ENCODE measurements at places on chromosomes 2 and 18.

- no peaks in the 10 kb centered on the region for H3K27me3 ChIP-seq
- H3K4me3 ChIP-seq: no peak overlapping the region
- DNase-seq: no peak
These were observed 21.5 kb upstream of the NABP1 start for GRCh38 chr2:191656391-191656790.

- H3K4me1 ChIP-seq: no peaks in the 10 kb centered on the region
- no peaks in the 10 kb centered on the region for H3K27me3 ChIP-seq
- no peak overlapping the region for H3K4me3 ChIP-seq
- DNase-seq: no peak
These were observed 548.6 kb downstream of the LRP1B start for GRCh38 chr2:141582213-141582612.

DNA sequence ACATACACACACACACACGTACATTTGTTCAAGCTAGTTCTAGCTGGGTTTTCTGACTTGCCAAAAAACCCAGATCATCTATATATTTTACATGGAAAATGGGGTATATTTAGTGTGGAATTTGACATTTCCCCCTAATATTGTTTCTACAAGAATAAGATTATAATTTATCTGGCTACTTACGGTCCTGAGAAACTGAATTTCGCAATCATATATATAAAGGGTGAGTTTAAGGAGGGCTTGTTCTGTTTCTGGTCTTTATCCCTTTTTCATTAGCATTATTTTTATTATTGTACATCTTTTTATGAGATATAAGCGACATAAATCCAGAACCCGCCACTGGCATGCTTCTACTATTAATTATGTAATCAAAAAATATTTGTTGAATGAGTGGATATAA is 528.9 kb downstream of the TMX3 start:
- H3K27ac ChIP-seq: no peak overlapping the region
- no peaks in the 10 kb centered on the region for H3K27me3 ChIP-seq
- H3K36me3 ChIP-seq: no peaks in the 10 kb centered on the region
- DNase-seq: no peak
- no peak overlapping the region for H3K4me3 ChIP-seq

DNA sequence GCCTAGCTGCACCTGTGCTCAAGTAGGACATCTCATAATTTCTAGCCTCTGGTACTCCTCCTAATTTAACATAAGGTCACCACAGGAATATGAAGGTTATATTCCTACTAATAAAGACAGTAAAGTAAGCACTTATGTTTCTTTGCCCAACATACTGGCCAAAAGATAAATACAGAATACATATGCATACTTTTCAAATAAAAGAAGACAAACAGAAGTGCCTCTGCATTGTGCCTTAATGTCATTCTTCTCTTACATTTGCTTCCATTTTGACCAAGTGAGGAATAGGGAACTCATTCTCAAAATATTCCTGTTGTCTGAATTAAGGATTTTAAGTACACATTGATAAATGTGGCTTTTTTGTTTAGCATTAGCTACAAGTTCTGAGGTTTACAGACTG is 5.6 kb downstream of the BCL11A start:
- H3K4me1 ChIP-seq: peaks cover 67% of the 10 kb centered on the region
- H3K36me3 ChIP-seq: no peaks in the 10 kb centered on the region
- no peak for DNase-seq

- H3K4me3 ChIP-seq: no peak overlapping the region
- DNase-seq: no peak
- H3K27me3 ChIP-seq: no peaks in the 10 kb centered on the region
- no peaks in the 10 kb centered on the region for H3K4me1 ChIP-seq
- H3K36me3 ChIP-seq: peaks cover 63% of the 10 kb centered on the region
These were observed 44.6 kb downstream of the TFCP2L1 start for GRCh38 chr2:121240436-121240835.

DNA sequence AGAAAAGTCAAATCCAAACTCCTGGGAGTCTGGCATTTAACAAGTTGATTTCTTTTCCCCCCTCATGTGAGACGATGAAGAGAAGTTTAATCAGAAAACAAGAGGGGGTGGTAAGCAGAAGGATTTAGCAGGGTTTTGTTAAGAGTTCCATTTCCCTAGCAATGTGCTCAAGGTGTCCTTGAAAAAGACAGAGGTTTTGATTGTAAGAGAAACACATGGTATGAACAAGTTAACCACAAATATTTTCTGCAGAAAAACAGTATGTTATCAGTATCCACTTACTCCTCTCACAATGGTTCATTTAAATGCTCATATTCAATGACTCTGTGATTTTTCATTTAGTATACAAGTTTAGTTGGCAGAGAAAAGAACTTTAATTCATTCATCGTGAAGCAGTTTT is 26.8 kb downstream of the LAMA1 start:
- DNase-seq: no peak
- no peaks in the 10 kb centered on the region for H3K36me3 ChIP-seq
- H3K4me3 ChIP-seq: no peak overlapping the region
- H3K27me3 ChIP-seq: peaks cover 4% of the 10 kb centered on the region
- H3K4me1 ChIP-seq: no peaks in the 10 kb centered on the region

GRCh38 chr18:34734056-34734455 is 24.0 kb downstream of the DTNA start:
- no peak for DNase-seq
- H3K27me3 ChIP-seq: no peaks in the 10 kb centered on the region
- no peak overlapping the region for H3K4me3 ChIP-seq
- H3K4me1 ChIP-seq: peaks cover 5% of the 10 kb centered on the region

GRCh38 chr2:177078855-177079254 is 133.7 kb upstream of the HNRNPA3 start:
- H3K27me3 ChIP-seq: no peaks in the 10 kb centered on the region
- no peaks in the 10 kb centered on the region for H3K4me1 ChIP-seq
- no peak overlapping the region for H3K4me3 ChIP-seq
- H3K27ac ChIP-seq: no peak overlapping the region

DNA sequence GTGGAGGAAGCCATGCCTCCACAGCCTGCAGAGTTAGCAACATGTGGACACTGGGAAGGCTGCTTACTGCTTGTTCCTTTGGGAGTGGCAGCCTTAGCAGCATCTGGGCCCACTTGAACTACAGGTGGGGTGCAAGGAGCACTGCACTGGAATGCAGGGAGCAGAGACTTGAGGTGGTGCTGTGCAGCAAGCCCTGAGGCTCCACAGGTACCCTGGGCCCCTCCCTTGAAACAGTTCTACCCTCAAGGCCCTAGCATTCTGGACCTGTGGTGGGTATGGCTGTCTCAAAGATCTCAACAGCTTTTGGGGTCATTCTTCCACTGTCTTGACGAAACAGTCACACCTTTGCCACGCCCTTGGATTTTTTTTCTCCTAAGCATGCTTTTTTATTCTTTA is 13.5 kb downstream of the UBR3 start:
- peaks cover 6% of the 10 kb centered on the region for H3K4me1 ChIP-seq
- H3K36me3 ChIP-seq: no peaks in the 10 kb centered on the region
- H3K27me3 ChIP-seq: no peaks in the 10 kb centered on the region
- no peak for DNase-seq

DNA sequence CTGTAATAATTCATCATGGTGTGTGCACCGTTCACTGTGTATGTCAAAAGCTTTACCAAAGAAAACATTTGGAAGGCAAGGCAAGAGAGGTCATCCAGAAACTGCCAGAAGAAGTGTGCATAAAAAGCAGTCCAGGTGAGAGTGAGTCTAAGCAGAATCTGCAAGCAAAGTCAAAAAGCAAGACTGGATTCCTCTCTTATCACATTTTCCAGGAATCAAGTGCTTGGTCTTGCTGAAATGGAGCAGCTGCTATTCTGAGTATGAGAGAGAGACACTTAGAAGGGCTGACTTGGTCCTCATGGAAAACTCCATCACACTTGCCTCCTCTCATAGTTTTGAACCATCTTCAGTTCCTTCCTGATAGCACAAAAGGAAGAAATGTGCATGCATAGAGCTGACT is 231.3 kb downstream of the ANAPC1 start:
- no peak for DNase-seq
- no peaks in the 10 kb centered on the region for H3K27me3 ChIP-seq
- no peak overlapping the region for H3K4me3 ChIP-seq
- no peak overlapping the region for H3K27ac ChIP-seq

GRCh38 chr18:37065254-37065653 is 236.3 kb downstream of the KIAA1328 start:
- H3K27ac ChIP-seq: no peak overlapping the region
- H3K4me3 ChIP-seq: no peak overlapping the region
- no peaks in the 10 kb centered on the region for H3K27me3 ChIP-seq
- no peaks in the 10 kb centered on the region for H3K4me1 ChIP-seq
- DNase-seq: no peak
- peaks cover 7% of the 10 kb centered on the region for H3K36me3 ChIP-seq

- H3K36me3 ChIP-seq: no peaks in the 10 kb centered on the region
- H3K27ac ChIP-seq: no peak overlapping the region
- no peaks in the 10 kb centered on the region for H3K4me1 ChIP-seq
These were observed 66.1 kb upstream of the DTNA start for GRCh38 chr18:34643989-34644388.

- no peak overlapping the region for H3K27ac ChIP-seq
- H3K27me3 ChIP-seq: no peaks in the 10 kb centered on the region
- H3K4me1 ChIP-seq: no peaks in the 10 kb centered on the region
- DNase-seq: no peak
These were observed 6.8 kb upstream of the DDX1 start for GRCh38 chr2:15584767-15585469.

GRCh38 chr2:53744395-53745065 is 23.1 kb upstream of the CHAC2 start:
- peaks cover 4% of the 10 kb centered on the region for H3K4me1 ChIP-seq
- no peak for DNase-seq
- peaks cover 4% of the 10 kb centered on the region for H3K36me3 ChIP-seq
- no peaks in the 10 kb centered on the region for H3K27me3 ChIP-seq
- no peak overlapping the region for H3K4me3 ChIP-seq

DNA sequence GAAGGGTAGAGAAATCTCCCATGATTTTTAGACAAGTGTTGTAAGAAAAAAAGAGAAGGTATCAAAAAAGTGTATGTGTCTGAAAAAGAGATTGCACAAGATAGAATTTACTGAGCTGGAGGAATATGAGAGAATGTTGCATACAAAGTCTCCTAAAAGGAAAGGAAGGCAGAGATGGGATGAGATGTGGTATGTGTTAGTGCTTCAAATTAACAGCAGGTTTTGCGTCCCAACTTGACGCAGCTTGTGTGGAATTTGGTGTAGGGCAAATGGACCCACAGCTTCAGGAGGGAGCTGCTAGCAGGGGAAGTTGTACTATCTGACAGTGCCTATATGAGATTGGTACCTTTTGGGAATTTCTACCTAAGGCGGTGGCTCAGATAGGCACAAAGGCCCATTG is 9.0 kb upstream of the RASGRP3 start:
- H3K36me3 ChIP-seq: no peaks in the 10 kb centered on the region
- no peak overlapping the region for H3K4me3 ChIP-seq
- no peaks in the 10 kb centered on the region for H3K4me1 ChIP-seq
- no peak for DNase-seq
- no peaks in the 10 kb centered on the region for H3K27me3 ChIP-seq

DNA sequence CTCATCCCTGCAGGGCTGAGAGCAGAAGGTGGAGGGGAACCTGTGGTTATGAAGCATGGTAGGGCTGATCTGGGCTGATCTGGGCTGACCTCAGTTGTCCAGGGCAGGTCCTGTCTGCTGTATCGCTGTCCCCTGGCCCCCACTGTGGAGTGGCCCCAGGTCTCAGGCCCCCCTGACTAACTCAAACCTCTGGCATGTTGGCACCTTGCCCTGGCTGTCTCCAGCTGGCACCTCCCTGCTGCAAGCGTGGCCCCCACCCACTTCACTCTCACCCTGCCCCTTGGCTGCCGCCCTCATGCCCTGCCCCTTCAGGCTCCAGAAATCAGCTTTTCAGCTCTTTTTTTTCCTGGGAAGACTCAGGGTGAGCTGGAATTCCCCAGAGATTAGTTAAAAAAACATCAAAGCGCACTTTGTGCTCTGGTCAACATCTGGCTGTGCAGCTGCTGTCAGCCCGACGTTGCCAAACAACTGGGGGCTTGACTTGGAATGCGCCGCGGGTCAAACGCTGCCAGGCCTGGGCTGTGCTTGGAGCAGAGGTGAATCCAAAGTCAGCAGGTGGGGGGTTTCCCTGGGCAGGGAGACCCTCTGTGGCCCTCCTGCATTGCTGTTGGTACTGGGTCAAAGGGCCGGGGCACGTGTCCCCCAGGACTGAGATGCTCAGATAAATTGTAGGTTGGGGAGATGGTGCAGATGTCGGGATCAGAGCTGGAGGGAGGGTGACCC is 173.8 kb upstream of the HDAC4 start:
- DNase-seq: no peak
- no peak overlapping the region for H3K4me3 ChIP-seq
- H3K27ac ChIP-seq: no peak overlapping the region
- H3K27me3 ChIP-seq: peaks cover 9% of the 10 kb centered on the region
- H3K4me1 ChIP-seq: peaks cover 5% of the 10 kb centered on the region

DNA sequence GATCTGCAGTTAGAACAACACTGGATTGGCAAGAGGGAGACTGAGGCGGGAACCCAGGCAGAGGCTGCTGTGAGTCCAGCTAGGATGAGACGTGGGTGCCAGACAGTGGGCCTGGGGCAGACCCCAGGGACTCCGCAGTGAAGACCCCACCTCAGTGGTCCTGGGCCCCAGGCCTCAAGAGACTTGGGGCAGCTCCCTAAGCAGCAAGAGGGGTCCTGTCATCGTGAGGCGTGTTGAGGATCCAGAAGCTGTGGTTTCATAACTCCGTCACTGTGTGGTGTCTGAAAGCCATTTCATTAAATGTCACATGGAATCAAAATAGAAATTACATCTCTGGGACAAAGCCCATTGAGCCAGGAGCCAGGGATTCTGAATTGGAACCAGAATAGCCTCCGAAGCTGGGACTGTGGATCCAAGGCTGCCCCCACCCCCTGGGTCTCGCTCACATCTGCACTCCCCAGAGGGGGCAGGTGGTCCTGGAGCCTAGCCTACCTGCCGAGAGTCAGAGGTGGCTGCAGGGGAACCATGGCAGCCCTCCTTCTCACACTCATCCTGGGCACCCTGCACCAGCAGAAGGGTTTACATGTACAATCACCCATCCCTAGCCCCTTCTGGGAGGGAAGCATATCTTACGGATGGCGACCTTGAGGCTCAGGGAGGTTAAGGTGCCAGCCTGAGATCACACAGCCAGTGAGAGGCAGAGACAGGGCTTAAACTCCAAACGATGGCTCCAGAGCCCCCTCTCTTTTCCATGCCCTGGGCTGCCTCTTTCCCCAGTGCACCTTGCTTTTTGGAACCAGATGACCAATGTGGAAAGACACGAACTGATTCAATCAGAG is 23.2 kb downstream of the RRM2 start:
- no peaks in the 10 kb centered on the region for H3K27me3 ChIP-seq
- H3K27ac ChIP-seq: no peak overlapping the region
- no peaks in the 10 kb centered on the region for H3K4me1 ChIP-seq
- no peak for DNase-seq

DNA sequence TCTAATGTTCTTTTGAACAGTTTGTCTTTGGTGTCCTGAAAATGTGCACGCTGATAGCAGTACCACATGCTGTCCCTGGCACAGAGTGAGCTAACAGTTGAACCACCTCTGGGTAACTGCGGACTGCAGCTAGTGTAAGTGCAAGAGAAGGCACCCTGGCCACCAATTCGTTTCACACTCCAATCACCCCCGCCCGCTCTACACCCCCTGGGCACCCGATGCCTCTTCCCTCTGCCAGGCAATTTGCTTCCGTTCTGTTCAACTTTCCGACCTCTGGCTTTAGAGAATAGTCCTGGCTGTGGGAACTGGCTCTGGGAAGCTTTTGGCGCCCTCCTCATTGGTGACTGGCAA is 1.4 kb downstream of the DOCK10 start:
- no peak for DNase-seq
- H3K4me3 ChIP-seq: peak overlapping the region; percentile 80
- H3K27ac ChIP-seq: peak overlapping the region; percentile 23
- H3K27me3 ChIP-seq: peaks cover 30% of the 10 kb centered on the region

All from suprapubic skin (tissue), 4 donors.